HFFc6 (cell line): ENCODE measurements at places on chromosomes 6 and 20.

- H3K4me1 ChIP-seq, result no peaks in the 10 kb centered on the region
- H3K27ac ChIP-seq, result no peak overlapping the region
- DNase-seq, result no peak
- H3K4me3 ChIP-seq, result no peak overlapping the region
- H3K36me3 ChIP-seq, result no peaks in the 10 kb centered on the region; the same call in 1 of the 2 replicates
- H3K27me3 ChIP-seq, result peaks cover 7% of the 10 kb centered on the region
These were observed 206.5 kb upstream of the ZNF184 start for GRCh38 chr6:27679308-27679963.

DNA sequence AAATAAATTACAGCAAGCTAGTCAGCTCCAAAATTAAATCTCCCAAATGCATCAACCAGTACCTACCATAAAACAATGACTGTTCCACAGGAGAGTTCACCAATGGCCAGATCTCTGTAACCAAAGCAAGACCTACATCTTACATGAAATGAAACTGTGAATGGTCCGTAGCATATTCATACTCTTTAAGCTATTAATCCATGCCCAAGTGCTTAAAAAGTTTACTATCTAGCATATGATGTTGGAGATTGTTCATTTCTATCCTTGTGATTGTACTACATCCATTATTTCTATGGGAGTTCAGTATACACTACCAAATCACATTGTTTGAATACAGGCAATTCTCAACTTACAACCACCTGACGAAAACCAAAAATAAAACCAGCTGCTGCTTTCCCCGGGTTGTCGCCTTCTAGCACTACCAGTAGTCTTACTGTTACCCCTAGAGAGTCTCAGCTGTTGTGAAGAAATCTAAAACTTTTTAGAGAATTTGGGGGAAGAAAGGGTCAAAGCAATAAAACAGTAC lies 38.0 kb downstream of the HIVEP2 start:
- peaks cover 2% of the 10 kb centered on the region; the same call in 1 of the 2 replicates for H3K27me3 ChIP-seq
- DNase-seq, result no peak
- H3K27ac ChIP-seq, result no peak overlapping the region; the same call in 1 of the 2 replicates
- H3K36me3 ChIP-seq, result peaks cover 19% of the 10 kb centered on the region
- H3K4me3 ChIP-seq, result no peak overlapping the region
- peaks cover 71% of the 10 kb centered on the region for H3K4me1 ChIP-seq

DNA sequence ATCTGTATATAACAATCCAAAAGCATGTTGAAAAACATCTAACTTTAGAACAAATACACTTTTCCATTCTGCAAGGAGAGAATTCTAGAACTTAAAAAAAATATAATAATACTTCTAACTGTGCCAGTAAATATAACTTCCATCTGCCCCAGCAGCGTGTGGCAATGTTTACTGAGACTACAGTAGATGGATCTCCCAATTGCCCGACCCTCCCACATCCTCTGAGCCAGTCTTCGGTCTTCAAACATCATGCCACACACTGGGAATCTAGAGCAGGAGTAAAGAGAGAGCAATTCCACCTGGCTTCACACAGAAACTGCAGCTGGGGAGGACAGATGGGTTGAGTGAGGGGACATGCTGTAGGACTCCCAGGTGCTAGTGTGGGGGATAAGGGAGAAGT lies 121.3 kb upstream of the NHSL1 start:
- no peak for DNase-seq
- no peaks in the 10 kb centered on the region for H3K36me3 ChIP-seq
- no peak overlapping the region for H3K27ac ChIP-seq
- H3K4me3 ChIP-seq, result no peak overlapping the region
- no peaks in the 10 kb centered on the region; the same call in 1 of the 2 replicates for H3K27me3 ChIP-seq

DNA sequence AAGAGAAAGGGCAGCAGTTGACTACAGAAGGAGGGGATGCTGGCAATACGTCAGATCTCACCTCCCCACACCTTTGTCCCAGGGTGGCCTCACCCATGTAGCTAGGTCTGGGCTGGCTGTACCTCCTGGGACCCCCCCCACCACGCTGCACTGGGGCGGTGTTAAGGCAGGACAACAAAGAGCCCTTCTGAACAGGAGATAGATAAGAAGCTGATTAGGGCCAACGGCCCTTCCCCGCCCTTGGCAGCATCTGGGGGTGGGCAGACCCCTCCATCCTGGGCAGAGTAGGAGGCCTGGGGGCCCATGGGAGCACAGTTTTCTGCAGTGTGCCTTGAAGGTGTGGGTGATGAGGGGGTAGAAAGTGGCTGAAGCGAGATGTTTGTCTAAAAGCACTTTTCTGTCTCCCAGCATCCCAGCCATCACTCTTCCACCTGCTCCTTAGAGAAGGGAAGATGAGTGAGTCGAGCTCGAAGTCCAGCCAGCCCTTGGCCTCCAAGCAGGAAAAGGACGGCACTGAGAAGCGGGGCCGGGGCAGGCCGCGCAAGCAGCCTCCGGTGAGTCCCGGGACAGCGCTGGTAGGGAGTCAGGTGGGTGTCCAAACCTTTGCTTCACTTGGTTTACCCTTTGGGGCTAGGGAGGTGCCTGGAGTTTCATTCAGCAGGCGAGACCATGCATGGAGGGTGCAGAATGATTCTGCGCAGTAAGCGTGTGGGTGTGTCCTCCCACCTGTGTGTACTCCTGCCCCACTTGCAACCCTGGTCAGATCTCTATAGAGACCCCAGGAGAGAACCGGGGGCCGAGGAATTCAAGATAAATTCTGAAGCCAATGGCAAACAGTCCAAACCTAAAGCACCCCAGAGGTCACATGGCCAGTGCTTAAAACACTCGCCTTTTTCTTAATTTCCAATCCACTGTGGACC lies 3.9 kb downstream of the HMGA1 start:
- peaks cover 42% of the 10 kb centered on the region; the same call in 1 of the 2 replicates for H3K36me3 ChIP-seq
- peak overlapping the region; percentile 98 for H3K27ac ChIP-seq
- peaks cover 79% of the 10 kb centered on the region for H3K4me1 ChIP-seq
- peaks cover 5% of the 10 kb centered on the region for H3K27me3 ChIP-seq
- DNase-seq, result no peak

GRCh38 chr20:44805335-44805978 lies 4.9 kb downstream of the RIMS4 start:
- no peak overlapping the region for H3K4me3 ChIP-seq
- H3K27ac ChIP-seq, result no peak overlapping the region
- H3K4me1 ChIP-seq, result peaks cover 8% of the 10 kb centered on the region
- no peak for DNase-seq

DNA sequence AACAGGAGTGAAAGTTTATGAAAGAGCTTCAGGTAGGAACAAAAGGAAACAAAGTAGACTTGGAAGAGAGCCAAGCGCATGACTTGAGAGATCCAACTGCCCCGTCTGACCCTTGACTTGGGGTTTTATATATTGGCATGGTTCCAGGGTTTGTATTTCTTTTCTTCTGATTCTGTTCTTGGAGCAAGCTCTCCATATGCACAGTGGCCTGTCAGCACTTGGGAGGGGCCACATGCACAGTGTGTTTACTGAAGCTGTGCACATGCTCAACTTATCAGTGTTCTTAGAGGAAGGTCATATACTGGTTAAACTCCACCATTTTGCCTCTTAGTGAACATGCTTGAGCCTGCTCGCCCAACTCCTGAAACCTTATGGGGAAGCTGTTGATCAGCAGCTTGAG lies 953.7 kb downstream of the TFAP2A start:
- no peak for DNase-seq
- no peaks in the 10 kb centered on the region for H3K27me3 ChIP-seq
- H3K4me1 ChIP-seq, result no peaks in the 10 kb centered on the region
- H3K4me3 ChIP-seq, result no peak overlapping the region

- no peaks in the 10 kb centered on the region for H3K36me3 ChIP-seq
- H3K4me1 ChIP-seq, result peaks cover 23% of the 10 kb centered on the region
- no peak overlapping the region for H3K4me3 ChIP-seq
- no peaks in the 10 kb centered on the region; the same call in 1 of the 2 replicates for H3K27me3 ChIP-seq
- DNase-seq, result no peak
These were observed 108.1 kb upstream of the RIPOR2 start for GRCh38 chr6:25043892-25044291.

- H3K27ac ChIP-seq, result peak overlapping the region; percentile 80
- peaks cover 21% of the 10 kb centered on the region for H3K36me3 ChIP-seq
- no peak for DNase-seq
- peaks cover 69% of the 10 kb centered on the region for H3K4me1 ChIP-seq
- peaks cover 3% of the 10 kb centered on the region; the same call in 1 of the 2 replicates for H3K27me3 ChIP-seq
These were observed 4.6 kb downstream of the MAP3K5 start for GRCh38 chr6:136787726-136788068.

DNA sequence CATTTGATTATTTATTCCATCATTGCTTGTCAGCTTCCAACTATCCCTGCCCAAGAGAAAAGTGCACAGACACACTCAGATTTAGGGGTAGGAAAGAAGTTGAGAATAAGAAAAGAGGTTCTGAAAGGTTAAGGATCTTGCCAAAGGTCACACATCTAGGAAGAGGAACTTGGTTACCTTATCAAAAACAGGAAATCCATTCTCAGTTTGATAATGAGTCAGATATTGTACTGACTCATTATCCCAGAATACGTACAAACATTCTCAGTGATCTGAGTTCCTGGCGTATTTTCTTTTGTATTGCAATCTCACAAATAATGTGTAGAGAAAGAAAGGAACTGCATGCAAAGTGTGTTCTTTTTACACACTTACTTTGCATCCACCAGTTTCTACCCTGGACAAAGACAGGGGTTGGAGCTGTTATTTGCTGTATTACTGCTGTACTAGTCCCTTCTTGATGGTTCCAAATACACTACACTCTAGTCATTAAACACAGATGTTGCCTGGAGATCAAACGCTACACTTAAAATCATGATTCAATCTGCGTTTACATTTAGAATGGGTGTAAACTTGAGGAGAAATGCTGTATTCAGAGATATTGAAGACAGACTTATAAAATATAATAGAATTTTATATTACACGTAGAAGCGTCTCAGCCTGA lies 545.7 kb downstream of the PRKN start:
- DNase-seq, result no peak
- H3K4me3 ChIP-seq, result no peak overlapping the region
- no peaks in the 10 kb centered on the region for H3K36me3 ChIP-seq
- no peaks in the 10 kb centered on the region for H3K4me1 ChIP-seq
- no peak overlapping the region for H3K27ac ChIP-seq
- H3K27me3 ChIP-seq, result no peaks in the 10 kb centered on the region

DNA sequence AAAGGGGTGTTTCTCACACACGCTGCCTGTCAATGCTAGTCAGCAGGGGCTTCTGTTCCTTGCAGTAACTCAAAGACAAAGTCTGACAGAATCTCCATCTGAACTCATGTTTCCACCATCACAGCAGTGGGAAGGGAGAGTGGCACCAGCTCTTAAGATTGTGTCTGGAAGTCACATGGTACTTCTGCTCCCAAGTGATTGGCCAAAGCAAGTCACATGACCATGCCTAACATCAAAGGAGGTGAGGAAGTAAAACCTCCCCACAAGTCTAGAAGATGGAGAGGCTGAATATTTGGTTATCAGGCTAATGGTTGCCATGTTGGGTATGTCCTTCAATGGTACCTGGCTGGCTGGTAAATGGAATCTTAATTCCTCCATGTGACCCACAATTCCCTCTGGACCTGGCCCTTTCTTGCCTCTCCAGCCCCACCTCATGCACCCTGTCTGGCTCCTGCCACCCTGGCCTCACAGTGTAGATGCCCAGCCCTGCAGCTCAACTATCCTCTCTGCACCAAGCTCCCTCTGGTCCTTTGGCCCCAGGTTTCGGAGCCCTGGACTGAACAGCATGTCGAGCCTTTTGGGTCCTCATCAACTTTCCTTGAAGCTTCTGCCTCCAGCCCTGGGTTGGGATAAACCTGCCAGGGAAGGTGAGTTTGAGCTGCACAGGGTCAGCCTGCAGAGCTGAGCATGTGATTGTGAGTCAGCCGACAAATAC lies 51.0 kb upstream of the PMEPA1 start:
- no peaks in the 10 kb centered on the region for H3K4me1 ChIP-seq
- H3K27me3 ChIP-seq, result peaks cover 51% of the 10 kb centered on the region
- no peak overlapping the region for H3K27ac ChIP-seq
- no peak for DNase-seq
- peaks cover 5% of the 10 kb centered on the region; the same call in 1 of the 2 replicates for H3K36me3 ChIP-seq
- H3K4me3 ChIP-seq, result no peak overlapping the region

DNA sequence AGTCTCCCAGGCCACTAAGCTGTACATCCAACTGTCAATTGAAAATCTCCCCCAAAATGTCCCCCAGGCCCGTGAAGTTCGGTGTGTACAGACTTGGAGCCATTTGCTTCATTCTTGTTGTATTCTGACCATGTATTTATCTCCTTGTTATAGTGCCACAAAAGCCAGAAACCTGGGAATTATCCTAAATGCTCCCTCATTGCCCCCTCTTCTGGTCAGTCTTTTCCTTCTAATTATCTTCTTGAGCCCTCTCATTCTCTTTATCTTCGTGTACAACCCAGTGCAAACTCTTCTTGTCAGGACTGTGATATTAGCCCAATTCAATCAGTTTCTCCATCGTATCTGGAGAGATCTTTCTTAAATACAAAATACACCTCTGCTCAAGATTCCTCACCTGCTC lies 64.7 kb downstream of the RFX6 start:
- DNase-seq, result no peak
- H3K27me3 ChIP-seq, result peaks cover 7% of the 10 kb centered on the region
- H3K36me3 ChIP-seq, result no peaks in the 10 kb centered on the region
- H3K27ac ChIP-seq, result no peak overlapping the region

GRCh38 chr6:56366141-56366852 lies 118.9 kb upstream of the COL21A1 start:
- DNase-seq, result no peak
- H3K4me1 ChIP-seq, result peaks cover 69% of the 10 kb centered on the region
- H3K27ac ChIP-seq, result no peak overlapping the region
- no peak overlapping the region for H3K4me3 ChIP-seq
- no peaks in the 10 kb centered on the region for H3K36me3 ChIP-seq
- H3K27me3 ChIP-seq, result no peaks in the 10 kb centered on the region; the same call in 1 of the 2 replicates

GRCh38 chr6:14665827-14666724 lies 548.5 kb downstream of the CD83 start:
- H3K27ac ChIP-seq, result peak overlapping the region; percentile 81
- 0 out of 2 replicates have a peak, but pooled peaks cover 2% of the 10 kb centered on the region for H3K27me3 ChIP-seq

DNA sequence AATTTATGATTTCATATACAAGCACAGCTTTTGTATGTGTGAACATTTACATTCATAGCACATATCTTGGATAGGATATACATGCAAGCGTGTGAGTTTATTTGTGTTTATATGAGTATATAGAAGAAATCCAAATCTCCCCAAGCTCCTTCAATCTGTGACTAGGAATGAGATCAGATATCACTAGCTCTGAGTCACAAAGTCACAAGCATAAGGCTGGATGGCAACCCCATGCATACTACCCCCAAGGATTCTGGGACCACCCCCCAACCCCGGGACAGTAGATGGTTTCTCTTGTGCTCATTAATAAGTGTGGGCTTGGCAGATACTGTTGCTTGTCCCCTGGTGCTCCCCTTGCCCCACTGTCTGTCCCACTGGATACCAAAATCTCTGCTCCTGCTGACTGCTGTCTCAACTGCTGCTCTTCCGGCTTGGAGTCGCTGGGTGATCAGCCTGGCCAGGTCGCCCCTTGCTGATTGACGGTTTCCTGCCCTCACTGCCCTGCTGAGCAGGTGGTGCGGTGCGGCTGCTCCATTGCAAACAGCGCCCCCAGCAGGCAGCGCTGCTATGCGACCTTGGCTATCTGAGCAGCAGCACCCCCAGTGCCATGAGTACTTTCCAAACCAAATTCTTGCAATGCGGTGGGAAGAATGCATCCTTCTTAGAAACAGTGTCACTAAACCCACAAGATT lies 279.4 kb downstream of the CD83 start:
- no peak overlapping the region for H3K27ac ChIP-seq
- peak overlapping the region; percentile 27; the same call in 1 of the 2 replicates for H3K4me3 ChIP-seq
- H3K36me3 ChIP-seq, result no peaks in the 10 kb centered on the region
- DNase-seq, result no peak
- H3K4me1 ChIP-seq, result peaks cover 9% of the 10 kb centered on the region
- peaks cover 13% of the 10 kb centered on the region for H3K27me3 ChIP-seq

GRCh38 chr6:119147101-119148053 lies 68.9 kb upstream of the FAM184A start:
- peak overlapping the region; percentile 74 for H3K27ac ChIP-seq
- H3K4me3 ChIP-seq, result peak overlapping the region; percentile 56
- peaks cover 2% of the 10 kb centered on the region; the same call in 1 of the 2 replicates for H3K27me3 ChIP-seq
- H3K4me1 ChIP-seq, result peaks cover 44% of the 10 kb centered on the region
